DMS53 (cell line): ENCODE measurements at places on chromosomes 11 and 22.
A peak's percentile ranks its signal among the peaks of the same experiment; 100 is the strongest.

DNA sequence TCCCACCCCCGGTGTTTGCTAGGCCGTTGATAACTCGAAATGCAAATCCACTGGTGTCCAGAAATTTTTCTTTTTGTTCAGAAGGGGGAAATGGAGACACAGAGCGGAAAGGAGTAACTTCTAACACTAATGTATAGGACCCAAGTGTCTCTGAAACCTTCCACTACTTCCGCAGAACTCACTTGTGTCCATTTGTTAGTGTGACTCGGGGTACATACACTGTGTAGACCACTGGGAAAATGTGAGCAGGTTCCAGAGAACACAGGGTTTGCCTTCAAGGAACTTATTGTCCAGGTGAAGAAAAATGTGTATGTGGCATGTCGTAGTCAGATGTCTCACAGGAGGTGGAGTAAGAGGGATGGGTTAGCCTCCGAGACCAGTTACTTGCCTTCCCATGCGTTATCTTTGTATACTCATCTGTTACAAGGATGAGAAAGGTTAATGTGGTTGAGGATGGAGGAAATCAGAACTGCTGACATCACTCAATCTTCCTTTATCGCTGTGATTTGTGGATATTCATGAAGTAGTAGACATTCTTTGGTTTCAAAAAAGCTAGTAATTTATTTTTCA is 857 bp downstream of the ARCN1 start:
- DNase-seq: peak; percentile 43

DNA sequence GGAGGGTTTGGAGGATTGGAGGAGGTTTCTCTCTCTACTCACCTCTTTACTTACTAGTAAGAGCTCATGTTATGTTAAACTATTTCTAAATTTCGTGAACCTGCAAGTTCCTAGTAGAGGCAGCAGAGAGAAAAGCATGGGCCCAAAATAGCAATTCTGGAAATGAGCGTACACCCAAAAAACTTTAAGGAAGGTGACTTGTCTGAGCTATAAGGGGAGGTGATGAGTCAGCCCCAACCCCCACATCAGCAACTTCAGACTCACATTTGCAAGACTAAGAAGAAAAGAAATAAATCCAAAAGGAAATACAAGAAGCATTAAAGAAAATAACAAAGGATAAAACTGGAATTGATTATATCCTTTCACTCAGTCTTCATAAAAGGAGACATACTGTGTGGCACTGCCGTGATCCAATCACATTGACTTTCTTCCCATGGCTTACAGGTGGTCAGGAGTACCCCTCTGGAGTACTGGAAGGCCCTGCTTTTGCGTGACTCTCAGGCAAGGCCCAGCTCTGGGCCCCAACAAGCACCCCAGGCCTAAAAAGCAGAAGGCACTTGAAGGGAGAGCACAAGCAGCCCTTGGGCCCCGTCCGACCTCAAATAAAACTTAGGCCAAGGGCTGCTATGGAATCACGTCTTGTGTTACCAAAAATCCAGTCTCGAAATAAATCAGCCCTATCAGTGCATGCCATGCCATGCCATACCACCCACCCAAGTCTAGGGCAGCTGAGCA is 14.3 kb downstream of the PACSIN2 start:
- DNase-seq: no peak

- DNase-seq: peak; percentile 58
These were observed 804 bp downstream of the APIP start for GRCh38 chr11:34915136-34916014.

GRCh38 chr22:47287516-47287915 is 525.1 kb downstream of the TBC1D22A start:
- DNase-seq: no peak

GRCh38 chr11:87180742-87181141 is 143.0 kb downstream of the TMEM135 start:
- DNase-seq: no peak

- DNase-seq: peak; percentile 75
These were observed at the start of gene BIK for GRCh38 chr22:43110444-43110926. Gene BIK, plus strand, starts transcription at chr22:43110750. Its CDS starts 13,273 bp downstream, at chr22:43124023.

DNA sequence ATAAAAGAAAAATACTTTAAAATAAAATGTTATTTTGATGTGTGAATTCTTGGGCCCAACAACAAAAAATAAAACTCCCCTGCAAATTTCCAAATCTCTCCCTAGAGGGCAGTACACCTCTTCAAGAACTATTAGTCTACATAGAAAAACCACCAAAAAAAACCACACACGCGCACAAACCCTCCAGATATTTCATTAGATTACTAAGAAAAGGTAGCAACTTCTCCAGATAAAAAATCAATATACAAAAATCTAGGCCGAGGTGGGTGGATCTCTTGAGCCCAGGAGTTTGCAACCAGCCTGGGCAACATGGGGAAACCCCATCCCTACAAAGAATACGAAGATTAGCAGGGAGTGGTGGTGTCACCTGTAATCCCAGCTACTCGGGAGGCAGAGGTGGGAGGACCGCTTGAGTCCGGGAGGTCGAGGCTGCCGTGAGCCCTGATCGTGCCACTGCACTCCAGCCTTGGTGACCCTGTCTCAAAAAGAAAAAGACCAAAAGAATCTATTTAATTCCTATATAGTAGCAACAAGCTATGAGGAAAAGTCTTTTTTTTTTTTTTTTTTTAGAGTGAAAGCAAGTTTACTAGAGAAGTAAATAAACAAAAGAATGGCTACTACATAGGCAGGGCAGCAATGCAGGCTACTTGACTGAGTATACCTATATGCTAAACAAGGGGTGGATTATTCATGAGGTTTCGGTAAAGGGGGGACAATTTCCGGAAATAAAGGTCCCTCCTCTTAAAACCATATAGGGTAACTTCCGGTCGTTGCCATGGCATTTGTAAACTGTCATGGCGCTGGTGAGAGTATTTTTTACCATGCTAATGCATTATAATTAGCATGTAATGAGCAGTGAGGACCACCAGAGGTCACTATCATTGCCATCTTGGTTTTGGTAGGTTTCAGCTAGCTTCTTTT is 13.1 kb downstream of the B3GNT6 start:
- peak; percentile 100 for DNase-seq

DNA sequence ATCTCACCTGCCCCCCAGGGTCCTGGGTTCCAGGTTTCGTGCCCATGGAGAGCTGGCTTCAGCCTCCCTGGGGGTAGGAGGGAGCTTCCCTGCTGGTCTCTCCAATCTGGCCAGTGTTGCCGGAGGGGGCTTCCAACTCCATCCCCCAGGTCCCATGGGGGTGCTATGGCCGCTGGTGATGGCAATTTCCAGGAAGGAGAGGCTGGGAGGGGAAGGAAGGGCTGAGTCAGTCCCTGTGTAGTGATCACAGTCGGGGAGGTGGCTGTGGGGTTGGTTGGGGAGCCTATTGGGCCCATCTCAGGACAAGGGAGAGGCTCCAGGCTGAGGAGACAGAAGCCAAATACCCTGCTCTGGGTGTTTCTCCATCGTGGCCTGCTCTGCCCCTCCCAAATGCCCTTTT is 5.7 kb upstream of the CDC42EP2 start:
- DNase-seq: no peak

- DNase-seq: peak; percentile 90
These were observed 55.6 kb downstream of the P4HA3 start for GRCh38 chr11:74255741-74256375.

GRCh38 chr22:50016988-50017700 is 4.6 kb upstream of the IL17REL start:
- DNase-seq: no peak

GRCh38 chr11:129396454-129396853 is 20.8 kb downstream of the BARX2 start:
- no peak for DNase-seq

DNA sequence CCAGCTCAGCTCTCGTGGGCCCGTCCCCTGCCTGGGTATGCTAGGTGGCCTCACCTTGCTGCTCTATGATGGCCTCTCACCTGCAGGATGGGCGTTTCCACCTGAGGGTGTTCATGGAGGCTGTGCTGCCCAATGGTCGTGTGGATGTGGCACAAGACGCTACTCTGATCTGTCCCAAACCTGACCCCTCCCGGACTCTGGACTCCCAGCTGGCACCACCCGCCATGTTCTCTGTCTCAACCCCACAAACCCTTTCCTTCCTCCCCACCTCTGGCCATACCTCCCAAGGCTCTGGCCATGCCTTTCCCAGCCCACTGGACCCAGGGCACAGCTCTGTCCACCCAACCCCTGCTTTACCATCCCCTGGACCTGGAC is 2.1 kb downstream of the ZP1 start:
- no peak for DNase-seq

DNA sequence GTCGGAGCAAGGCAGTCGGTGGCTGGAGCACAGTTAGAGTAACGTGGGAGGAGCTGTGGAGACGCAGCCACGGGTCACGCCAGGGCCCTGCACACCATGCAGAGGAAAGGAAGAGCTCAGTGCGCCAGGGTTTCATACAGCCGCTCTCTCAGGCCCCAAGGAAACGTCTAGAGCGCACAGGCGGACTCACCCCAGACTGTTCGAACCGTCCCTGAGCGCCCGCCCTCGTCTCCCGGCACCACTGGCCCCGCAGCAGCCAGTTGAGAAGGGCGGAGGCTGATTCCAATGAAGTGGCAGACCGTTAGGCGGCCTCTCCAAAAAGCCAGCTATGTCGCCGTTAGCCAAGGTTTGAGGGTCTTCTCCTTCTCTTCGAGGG is 483 bp upstream of the HYLS1 start:
- DNase-seq: peak; percentile 89

- DNase-seq: no peak
These were observed 14.6 kb downstream of the CABP7 start for GRCh38 chr22:29734406-29734805.

DNA sequence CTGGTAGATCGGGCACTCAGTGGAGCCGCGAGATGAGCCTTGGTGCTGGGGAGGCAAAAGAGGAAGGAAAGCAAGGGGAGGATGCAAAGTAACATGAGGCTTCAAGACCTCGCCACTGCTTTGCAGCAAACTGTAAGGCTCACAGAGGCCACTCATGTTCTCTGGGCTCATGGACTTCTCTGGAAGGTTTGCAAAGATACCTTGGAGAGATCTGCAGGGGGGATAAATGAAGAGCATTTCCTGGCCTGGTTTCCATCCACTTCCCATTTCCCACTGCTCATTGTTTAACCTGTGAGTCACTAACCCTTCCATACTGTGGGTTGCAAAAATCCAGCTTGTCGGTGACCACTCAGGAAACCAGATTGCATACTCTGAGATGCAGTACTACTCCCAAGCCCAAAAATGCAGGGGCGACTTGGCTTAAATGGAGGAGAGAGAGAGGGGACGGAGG is 38.5 kb downstream of the OSBP2 start:
- DNase-seq: no peak

GRCh38 chr11:18492888-18493287 is 33.9 kb downstream of the TSG101 start:
- DNase-seq: peak; percentile 48

GRCh38 chr11:134575504-134576230 is 163.6 kb upstream of the B3GAT1 start:
- no peak for DNase-seq

DNA sequence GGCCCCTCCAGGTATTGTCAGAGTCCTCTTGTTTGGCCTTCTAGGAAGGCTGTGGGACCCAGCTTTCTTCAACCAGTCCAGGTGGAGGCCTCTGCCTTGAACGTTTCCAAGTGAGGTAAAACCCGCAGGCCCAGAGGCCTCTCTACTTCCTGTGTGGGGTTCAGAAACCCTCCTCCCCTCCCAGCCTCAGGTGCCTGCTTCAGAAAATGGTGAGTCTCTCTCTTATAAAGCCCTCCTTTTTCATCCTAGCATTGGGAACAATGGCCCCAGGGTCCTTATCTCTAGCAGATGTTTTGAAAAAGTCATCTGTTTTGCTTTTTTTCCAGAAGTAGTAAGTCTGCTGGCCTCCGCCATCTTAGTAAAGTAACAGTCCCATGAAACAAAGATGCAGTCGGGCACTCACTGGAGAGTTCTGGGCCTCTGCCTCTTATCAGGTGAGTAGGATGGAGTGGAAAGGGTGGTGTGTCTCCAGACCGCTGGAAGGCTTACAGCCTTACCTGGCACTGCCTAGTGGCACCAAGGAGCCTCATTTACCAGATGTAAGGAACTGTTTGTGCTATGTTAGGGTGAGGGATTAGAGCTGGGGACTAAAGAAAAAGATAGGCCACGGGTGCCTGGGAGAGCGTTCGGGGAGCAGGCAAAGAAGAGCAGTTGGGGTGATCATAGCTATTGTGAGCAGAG is at the start of gene CD3E:
Gene CD3E, plus strand, starts transcription at position 163 of the 681 bp plus-strand sequence. Its CDS starts 223 bp downstream, at position 386.
- DNase-seq: no peak

DNA sequence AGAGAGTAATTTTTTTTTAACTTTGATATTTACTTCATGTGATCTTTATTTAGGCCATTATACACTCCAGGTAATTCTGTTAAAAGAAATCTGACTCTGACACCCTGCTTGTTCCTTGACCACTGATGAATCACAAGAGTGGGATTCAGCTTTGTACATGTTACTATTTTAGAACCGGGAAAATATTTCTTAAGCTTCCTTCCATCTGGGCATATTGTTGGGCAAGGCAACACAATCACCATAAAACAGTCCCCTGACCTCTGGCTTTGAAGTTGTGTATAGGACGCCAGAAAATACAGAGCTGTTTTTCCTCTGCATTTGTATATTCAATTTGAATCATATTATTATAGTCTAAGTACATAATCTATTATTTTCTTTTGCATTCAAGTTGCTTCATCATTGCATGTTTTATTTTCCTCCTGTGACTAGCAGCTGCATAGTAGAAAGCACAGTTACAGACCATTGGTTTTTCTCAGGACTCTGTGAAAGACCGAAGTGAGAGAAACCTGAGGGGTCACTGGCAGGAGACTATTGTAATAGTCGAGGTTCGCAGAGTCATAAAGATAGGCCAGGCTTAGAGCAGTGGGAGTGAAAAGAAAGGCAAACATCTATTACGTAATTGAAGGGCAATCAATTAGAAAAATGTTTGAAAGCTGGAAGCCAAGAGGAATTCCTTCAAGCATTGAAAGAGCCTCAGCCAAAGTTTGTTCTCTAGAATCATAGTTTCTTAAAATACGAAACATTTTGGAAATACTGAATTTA is 51.8 kb upstream of the SLC36A4 start:
- DNase-seq: no peak

DNA sequence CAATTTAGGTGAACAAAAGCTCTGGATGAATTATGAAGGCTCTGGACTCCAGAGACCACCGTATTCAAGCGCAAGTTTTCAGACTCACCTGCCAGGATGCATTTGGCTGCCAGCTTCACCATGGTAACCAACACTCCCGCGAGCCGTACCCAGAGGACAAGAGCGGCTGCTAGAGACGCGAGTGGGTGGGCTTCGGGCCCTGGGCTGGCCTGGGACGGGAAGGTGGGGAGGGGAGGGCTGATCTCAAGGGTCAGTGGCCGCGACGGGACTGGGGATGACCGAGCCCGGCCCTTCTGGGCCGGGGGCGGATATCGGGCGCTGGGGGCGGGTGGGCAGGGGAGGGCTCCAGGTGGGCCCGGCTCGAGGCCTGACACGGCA is 344 bp downstream of the IFT27 start:
- no peak for DNase-seq

DNA sequence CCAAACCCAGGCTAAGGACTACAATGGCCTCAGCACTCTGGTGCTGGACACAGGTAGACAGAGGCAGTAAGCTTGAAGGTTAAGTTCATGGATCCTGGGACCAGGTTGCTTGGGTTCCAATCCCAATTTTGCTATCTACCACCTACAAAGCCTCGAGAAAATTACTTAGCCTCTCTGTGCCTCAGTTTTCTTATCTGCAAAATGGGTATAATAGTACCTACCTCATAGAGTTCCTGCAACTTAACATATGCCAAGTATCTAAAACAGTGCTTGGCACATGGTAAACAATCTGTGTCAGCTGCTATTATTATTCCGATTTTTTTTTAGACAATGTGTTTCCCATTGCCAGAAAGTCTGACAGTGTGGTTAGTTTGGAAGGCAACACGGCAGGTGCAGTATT is 37.5 kb downstream of the SYN3 start:
- DNase-seq: no peak

GRCh38 chr11:25988178-25988577 is 343.8 kb upstream of the ANO3 start:
- no peak for DNase-seq

GRCh38 chr22:30047364-30047738 is 32.9 kb upstream of the HORMAD2 start:
- peak; percentile 18 for DNase-seq
